ENCODE measurements at places on chromosomes 2 and 18. TPM values are rescaled to one million over a fixed set of nuclear protein-coding genes. Genes with fewer than 3 reads are reported as not detected.

DNA sequence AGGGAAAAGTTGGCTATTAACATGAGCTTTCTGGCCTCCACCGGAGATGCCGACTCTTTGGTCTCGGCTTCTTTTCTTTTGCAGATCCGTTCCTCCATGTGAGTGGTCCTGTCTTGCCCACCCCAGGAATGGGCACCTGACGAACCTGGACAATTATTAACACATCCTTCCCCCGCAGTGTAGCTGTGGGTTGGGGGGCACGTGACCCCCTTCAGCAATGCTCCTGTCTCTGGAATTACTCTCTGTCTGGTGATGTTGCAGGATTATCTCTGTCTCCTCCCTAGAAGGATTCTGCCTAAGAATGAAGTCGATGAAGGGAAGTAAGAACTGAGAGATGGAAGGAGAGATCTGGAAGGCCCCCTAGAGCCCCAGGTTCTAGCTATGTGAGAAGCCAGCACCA lies 115.2 kb upstream of the NPAS2 start:
- no peak for DNase-seq

- DNase-seq, result peak; percentile 66
These were observed 1.1 kb upstream of the SPAST start for GRCh38 chr2:32061973-32062861.

GRCh38 chr2:62224976-62225375 lies 29.1 kb downstream of the B3GNT2 start:
- DNase-seq, result no peak

DNA sequence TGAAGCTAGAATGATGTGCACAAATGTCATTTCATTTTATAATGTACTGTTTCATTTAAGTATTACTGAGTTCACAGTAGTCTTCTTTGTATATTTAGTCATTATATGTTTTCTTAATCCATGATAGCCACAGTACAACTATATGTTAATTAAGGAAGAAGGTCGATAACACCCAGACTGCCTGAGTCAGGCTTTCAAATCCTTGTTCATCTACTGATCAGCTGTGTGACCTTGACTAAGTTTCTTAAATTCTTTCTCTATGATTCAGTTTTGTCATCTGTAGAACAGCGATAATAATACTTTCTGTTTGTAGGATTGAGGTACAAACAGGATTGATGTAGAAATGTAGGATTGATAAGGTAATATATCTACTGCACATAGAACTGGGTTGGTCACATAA lies 5.4 kb downstream of the GCC2 start:
- DNase-seq, result no peak

- peak; percentile 96 for DNase-seq
These were observed 573.3 kb downstream of the LRP1B start for GRCh38 chr2:141557329-141558095.

- peak; percentile 27 for DNase-seq
These were observed 130.1 kb downstream of the OLA1 start for GRCh38 chr2:174117951-174118930.

GRCh38 chr18:40357536-40357935 lies 1597.5 kb upstream of the PIK3C3 start:
- DNase-seq, result peak; percentile 15

- no peak for DNase-seq
These were observed 178.4 kb upstream of the EPAS1 start for GRCh38 chr2:46118656-46119371.

DNA sequence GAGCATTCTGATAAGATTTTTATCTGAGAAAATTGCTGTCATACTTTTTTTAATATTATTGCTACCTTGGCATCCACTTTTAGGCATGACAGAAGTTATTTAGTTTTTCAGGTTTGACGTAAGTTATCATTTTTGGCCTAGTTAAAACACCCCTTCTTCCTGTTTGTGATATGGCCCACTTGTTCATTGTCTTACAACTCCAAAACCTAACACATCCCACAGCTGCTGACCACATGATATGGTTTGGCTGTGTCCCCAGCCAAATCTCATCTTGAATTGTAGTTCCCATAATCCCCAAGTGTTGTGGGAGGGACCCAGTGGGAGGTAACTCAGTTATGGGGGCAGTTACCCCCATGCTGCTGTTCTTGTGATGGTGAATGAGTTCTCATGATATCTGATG lies 388.1 kb downstream of the SLC4A3 start:
- no peak for DNase-seq

DNA sequence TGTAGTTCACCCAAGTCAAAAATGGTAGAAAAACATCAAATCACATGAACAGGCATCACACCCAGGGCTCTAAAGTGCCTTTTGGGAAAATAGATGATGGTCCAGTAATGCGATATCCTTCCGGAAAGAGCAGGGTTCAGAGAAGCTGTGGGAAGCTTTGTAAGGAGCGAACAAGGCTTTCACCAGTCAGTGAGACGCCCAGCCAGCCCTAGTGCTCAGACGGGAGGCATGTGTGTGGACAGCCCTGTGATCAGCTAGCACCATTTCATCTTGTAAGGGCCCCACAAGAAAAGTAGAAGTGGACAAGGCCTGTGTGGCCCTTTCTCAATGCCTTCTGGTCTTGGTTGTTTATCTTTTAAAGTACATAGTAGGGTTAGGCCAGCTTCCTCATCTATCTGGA lies 76.1 kb downstream of the SMIM21 start:
- no peak for DNase-seq

DNA sequence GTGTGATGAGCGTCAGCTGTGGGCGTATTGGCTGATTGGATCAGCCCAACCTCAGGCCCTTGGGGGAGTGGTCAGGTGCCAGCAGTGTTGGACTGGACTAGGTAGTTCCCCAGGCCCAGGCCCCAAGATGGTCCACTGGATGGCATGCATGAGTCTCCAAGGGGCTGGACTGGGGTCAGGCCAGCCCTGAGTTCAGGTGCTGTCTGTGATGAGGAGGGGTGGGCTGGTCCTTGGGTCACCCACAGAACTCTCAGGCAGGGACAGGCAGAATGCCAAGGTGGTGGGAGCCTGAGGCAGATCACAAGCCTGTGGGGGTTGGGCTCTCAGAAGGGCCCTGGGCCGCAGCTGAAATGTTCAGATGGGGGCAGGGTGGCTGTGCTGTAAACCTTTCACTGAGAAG lies 59.5 kb upstream of the THUMPD2 start:
- no peak for DNase-seq

DNA sequence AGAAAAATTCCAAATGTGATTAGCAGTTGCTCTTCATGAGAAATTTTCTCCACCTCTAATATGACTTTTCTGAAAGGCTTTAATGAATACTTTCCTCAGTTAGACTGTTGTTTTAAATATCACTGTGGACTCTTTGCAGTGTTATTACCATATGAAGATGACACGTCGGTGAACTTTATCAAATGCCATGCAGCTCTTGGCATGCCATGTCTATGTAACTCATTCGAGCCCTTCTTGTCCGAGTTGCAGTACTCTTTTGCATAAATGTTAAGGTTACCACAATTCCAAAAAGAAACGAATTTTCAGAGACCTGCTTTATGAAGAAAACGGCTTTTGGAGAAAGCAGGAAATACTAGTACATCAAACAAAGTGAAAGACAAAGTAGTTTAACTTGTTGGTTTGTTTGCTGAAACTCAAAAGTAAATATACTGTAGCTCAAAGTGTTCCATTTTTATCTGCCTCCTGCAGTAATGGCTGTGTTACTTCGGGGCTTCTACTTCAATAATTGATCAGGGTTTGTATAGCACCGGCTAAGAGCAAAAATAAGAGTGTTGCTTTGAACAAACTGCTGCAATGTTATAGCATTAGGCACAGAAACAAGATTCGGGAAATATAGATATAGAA lies 204.1 kb downstream of the ARHGAP15 start:
- no peak for DNase-seq

DNA sequence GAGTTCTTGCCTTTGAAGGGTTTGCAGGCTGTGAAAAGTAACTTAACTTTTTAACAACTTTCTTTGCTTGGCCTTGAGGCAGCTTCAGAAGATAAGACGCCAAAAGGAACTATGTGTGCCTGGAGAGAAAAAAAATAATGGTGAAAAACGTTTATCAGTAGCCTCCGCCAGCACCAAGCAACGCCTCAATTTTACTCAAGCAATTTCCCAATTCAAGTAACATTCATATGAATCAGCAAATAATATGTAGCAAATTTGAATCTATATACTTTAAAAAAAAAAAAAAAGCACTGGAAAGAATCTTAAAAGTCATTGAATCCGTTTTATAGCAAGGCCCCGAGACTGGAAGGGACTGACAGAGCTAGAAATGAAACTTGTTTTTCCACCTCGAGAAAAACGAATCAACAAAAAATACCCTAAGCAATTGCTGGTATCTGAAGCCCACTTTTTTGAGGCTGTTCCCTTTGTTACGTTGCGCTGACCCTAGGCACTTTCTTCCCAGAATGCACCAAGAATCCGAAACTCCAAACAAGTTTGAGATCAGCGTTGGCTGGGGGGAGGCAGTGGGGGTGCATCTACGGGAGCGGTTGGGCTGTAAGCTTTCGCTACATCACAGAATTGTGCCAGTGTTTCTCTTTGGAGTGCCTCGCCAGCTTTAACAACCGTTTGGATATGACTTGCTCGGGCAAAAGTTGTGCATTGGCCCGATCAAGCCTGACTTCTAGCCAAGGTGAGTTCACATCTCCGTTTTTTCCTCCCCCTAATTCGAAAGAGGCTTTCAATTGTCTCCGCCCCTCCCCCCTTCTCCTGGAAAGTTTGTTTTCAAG lies 2.7 kb upstream of the TGIF1 start:
- no peak for DNase-seq

DNA sequence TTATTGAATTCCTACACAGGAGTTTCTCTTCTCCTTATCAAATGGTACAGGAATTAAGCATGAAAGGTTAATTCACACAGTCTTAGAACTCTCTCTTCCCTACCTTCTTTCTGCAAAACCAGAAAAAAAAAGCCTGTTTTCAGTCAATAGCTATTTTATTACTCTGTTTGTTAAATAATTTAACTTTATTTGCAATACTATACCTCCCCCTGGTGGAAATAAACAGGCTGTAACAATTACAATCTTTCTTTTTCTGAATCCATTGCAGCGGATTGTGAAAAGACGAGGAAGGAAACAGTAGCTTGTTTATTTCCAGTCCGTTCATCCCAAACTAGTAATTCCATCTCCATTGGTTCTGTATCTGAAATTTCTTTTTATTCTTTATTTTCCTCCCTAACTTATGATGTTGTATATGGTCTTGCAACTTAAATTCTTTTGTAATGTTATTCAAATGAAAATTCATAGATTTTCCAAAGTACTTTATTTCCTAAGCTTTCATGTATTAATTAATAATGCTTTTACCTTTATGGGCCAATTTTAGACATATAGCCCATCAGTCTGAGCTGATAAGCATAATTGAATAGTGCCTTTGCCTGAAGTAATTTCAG lies 165.2 kb downstream of the SH3BP4 start:
- DNase-seq, result peak; percentile 61

DNA sequence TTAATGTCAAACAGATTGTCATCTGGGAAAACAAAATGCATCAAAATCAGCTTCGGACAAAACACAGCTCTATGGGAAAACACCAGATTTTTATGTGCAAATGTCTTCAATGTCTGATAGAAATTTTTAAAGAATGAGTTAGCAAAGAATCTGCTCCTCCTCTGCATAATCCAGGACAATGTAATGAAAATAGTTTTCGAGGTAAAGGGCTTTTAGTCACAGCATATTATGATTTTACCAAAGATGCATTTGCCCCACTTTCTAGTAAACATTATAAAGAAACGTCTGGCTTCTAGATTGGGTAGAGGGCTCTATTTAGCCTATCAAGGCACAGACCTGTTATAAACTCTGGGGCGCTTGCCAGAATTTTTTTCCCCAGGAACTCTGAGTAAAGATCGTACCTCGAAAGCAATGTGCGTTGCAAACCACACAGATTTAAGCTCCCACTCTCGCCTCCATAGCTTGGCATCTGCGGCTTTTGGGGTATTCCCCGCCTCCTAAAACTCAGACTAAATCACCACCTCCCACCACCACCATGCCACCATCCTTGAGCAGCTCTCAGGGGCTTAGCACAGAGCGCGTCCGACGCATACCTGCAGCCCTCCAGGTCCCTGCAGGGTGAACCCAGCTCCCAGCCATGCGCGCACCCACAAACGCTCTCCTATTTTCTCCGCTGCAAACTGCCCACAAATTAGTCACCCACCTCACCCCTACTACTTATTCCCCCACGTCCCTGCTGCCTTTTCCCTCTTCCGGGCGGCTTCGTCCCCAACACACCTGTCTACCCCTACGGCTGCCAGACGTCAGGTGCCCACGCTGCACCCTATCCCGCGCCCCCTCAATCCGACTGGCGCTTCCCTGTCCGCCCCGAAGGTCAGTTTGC lies 829 bp downstream of the ACVR1C start:
- peak; percentile 10 for DNase-seq

NGEF gene
- 0.75 TPM for total RNA-seq

C2orf81 gene
- 3.9 TPM for total RNA-seq

TUBA4B gene
- total RNA-seq, result 0.25 TPM

RGPD3 gene
- total RNA-seq, result 1.0 TPM

MARCO gene
- total RNA-seq, result not detected
